ENCODE measurements at places on chromosomes 7 and 10.

GRCh38 chr7:151498495-151498894 is 21.2 kb downstream of the RHEB start:
- DNase-seq = no peak

DNA sequence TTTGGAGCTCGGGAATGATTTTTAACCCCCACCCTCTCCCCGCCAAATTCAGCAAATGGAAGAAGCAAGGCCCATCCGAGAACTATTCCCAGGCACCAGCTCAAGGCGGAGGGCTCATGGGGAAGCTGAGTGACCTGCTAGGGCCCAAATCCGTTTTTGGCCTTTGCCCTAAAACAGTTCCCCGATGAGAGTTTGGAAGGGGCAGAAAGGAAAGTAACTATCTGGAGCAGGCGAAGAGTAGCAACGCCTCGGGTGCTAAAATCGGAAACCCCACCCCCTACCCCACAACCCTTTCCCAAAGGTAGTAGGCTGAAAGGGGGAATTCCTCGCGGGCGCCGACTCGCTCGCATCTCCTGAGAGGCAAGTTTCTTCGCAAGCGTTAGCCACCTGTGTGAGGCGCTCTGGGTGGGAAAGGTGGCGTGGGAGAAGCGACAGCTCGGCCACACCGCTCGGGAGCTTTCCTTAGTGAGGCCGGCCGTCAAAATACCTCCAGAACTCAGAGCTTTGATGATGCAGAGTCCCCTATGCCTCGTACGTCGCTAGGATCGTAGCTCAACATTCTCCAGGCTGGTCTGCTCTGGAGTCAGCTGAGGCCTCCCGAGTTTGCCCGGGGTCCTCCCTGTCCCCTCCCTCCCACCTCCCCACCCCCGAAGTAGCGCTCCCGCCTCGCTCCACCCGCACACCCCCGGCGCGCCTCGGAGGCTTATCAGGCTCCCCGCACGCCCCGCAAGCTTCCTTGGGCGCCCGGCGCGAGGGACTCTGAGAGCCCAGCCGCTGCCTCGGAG is 642 bp upstream of the PRKG1 start:
- DNase-seq = no peak

DNA sequence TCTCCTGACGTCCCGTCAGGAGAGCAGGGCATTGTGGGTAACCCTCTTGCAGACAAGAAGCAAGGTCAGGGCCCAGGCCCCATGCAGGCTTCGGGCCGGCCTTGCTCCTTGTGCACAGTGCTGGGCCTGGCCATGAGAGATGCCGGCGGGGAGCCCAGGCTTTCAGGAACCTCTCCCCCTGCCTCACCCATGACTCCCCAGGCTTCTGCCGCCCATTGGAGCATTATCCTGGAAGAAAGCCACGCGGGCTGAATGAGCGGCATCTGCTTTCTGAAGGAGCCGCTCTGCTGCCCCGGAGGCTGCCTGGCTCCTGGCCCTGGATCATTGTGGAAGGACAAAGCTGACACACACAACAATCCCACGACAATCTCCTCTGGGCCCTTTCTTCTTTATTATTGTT is 233.5 kb downstream of the TCF7L2 start:
- DNase-seq = no peak

GRCh38 chr7:140033036-140033435 is 29.7 kb downstream of the PARP12 start:
- DNase-seq = no peak

DNA sequence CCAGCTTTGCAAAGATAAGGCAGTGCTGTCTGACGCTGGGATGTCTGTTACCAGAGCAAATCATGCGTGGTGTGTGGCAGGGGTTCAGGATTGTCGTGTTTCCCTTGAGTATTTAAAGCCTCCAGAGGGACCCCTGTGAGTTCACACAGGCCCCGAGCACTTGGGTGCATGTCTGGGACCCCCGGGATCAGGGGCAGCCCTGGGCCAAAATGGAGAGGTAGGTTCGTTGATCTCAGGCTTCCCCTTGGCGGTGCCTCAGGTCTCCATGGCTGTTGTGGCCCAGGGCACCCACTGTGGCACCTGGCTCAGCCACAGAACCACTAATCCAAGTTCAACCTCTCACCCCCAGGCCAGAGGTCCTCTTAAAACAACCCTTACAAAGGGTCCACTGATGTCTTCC is 523.1 kb upstream of the DPP6 start:
- no peak for DNase-seq

DNA sequence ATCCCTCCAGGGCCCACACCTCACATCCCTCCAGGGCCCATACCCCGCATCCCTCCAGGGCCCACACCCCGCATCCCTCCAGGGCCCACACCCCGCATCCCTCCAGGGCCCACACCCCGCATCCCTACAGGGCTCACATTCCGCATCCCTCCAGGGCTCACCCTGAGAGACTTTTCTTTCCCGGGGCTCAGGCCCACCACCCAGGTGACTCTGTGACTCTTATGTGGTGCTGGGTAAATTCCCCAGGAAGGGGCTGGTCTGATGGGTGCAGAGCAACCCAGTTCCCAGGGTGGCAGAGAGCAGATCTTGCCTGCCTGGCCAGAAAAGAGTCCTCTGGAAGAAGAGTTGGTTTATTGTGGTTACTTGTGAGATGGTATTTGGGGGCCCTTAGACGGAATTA is 290.7 kb downstream of the TCERG1L start:
- DNase-seq = no peak

DNA sequence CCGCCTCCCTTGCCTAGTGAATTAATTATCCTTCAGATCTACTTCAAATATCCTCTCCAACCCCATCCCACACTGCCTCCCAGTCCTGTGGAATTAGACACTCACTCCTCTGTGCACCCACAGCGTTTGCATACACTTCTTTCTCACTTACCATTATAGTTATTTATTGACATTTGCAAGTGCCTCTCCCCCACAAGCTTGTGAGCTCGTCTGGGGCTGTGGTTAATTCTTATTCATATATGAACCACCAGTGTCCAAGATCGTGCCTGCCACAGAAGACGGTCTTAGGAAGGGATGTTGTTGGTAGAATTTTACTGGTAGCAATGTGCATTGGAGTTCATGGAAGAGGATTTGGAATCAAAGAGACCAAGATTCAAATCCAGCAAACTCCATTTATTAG is 68.1 kb upstream of the AOAH start:
- DNase-seq = no peak

- DNase-seq = no peak
These were observed 215.7 kb downstream of the RELN start for GRCh38 chr7:103773726-103774125.

DNA sequence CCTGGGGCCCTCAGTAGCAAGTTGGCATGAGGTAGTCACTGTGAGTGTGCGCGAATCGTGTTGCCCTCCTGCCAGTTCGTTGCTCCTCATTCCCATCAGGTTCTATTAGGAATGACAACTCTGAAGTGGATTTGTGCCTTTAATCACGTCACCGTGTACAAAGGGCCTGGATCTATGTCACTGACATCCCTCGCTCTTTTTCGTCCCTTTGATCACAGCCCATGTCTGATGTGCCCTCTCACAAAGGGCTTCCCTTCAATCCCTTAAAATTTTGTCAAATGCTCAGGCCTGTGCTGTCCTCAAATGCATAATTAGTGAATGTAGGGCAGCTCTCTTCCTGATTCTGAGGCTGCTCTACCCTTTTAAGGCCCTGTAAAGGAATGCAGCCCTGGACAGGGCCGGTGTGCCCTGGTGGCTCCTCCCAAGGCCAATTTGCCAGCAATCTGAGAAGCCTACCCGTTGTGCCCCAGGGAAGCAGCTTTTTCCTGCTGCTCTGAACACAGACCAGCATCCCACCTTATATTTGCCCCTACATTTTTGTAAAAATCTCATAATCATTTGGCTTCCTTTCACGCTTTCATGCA is 93.6 kb downstream of the TMEM178B start:
- DNase-seq = no peak

DNA sequence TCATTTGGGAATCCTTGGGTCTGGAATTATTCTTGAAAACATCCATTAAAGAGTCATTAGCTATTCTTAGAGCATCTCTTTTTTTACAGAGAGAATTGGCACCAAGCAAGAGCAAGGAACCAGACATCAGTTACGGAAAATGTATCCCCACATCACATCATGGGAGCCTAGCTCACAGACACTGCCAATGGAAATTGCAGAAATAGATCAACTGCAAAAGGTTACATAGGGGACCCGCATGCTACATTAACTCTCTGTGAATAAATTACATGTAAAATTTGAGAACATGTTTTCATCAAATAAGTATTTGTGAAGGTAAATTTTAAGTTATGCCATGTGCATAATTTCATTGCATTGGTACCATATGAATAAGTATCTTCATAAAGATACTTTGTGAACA is 224.8 kb downstream of the ZNF248 start:
- DNase-seq = no peak

DNA sequence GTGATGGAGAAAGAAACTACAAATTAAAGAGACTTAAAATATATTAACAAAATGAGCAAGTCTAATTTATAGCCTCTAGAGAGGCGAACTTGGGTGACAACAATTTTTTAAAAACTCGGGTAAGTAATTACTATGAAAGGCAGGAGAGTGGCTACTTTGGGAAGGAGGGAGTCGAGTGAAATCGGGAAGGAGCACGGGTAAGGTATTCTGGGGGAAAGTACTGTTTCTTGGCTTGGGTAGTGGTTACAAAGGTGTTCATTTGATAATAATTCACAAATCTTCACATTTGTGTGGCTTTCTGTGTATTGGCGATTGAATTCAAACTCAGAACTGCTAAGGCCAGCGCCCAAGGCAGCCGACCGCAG is 32.9 kb upstream of the GRID1 start:
- DNase-seq = no peak

DNA sequence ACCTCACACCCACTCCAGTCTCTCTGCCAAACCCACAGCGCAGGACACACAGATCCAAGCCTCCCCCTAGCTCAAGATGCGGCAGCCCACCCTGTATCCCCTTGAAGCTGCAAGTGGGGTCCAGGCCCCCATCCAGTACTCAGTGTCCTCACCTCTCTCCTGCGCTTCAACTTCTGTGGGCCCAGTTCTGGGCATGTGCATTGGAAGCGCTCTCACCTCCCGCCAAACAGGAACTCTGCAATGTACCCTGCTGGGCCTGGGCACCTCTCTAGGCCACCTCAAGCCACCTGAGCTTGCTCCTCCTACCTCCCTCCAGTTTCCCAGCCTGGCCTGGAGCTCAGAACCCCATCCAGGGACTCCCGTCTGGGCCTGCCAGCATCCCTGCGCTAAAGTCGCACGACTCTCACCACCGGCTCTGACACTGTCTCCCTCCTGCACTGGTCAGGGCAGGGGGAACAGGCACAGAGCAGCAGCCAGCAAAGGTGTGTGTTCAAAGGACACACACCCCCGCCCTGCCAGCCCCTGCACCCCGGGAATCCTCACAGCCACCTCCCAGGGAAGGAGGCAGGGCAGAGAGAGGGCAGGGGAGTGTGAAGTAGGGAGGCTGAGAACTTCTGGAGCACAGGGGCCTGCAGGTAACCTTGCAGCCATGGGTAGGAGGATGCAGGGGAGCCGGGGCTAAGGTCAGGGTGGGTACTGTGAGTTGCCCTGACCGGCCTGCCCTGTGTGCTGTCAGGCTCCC is 51.7 kb upstream of the MSMB start:
- no peak for DNase-seq

DNA sequence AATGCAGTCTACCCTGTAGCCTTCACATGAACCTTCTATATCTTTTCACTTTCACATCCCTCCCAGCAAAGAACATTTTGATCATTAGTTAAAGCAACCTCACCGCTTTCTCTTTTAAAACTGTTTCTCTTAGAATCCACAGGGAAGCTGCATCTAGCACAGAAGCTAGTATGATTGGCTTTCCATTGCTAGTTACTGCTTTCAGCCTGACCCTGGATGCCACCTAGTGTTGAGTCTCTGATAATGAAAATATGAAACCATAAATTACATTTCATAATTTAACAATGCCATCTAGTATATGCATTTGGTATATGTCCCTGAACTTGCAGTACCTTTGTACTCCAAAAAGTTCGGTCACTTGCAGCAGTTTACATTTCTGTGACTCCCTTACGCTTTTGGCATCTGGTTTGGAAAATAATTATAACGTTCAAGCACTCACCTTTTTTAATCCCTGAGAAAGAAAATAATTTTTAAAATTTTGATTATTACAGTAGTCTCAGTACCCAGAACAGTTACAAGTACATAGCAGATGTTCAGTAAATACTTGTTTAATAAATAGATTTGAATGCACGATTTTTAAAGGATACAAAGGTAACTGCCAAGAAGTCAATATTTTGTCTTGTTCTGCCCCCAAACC is 22.7 kb downstream of the CISD1 start:
- DNase-seq = no peak

DNA sequence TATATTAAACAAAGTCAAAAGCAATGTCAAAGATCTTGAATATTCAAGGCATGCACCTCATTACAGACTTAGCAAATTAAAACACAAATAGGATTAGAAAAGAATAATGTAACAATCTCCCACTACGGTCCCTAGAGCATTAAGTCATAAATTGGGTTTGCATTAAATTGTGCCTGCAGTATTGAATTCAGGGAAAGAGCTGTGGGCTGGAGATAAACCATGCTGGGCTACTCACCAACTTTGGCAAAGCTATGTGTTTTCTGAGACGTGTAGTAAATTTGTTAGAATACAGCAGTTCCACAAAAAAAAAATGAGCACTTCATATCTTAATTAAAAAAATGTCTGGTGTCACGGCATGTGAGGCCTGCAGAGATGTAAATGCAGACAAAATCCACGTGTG is 241.6 kb downstream of the SNX10 start:
- no peak for DNase-seq
